Aorta (tissue), 5 donors: ENCODE measurements at places on chromosomes 16 and 17. TPM values are rescaled to one million over a fixed set of nuclear protein-coding genes. Genes with fewer than 3 reads are reported as not detected.

The MT1F gene
- total RNA-seq = 19.1 TPM

The PRAC1 gene
- total RNA-seq = not detected

The XAF1 gene
- total RNA-seq = 74.8 TPM

The DPEP2 gene
- total RNA-seq = 10.4 TPM

The MEOX1 gene
- total RNA-seq = 32.9 TPM

The PHOSPHO1 gene
- 2.0 TPM for total RNA-seq

The EVPL gene
- 0.16 TPM for total RNA-seq

The NXN gene
- 41.0 TPM for total RNA-seq

The PDXDC1 gene
- total RNA-seq = 84.7 TPM

The EFCAB13 gene
- 28.1 TPM for total RNA-seq
